Activated naive CD4-positive, alpha-beta T cell (primary cell): ENCODE measurements at places on chromosomes 7 and 10.
A peak's percentile ranks its signal among the peaks of the same experiment; 100 is the strongest.

- no peak for DNase-seq
Measured at GRCh38 chr10:97522937-97523336, 24.2 kb downstream of the UBTD1 start.

DNA sequence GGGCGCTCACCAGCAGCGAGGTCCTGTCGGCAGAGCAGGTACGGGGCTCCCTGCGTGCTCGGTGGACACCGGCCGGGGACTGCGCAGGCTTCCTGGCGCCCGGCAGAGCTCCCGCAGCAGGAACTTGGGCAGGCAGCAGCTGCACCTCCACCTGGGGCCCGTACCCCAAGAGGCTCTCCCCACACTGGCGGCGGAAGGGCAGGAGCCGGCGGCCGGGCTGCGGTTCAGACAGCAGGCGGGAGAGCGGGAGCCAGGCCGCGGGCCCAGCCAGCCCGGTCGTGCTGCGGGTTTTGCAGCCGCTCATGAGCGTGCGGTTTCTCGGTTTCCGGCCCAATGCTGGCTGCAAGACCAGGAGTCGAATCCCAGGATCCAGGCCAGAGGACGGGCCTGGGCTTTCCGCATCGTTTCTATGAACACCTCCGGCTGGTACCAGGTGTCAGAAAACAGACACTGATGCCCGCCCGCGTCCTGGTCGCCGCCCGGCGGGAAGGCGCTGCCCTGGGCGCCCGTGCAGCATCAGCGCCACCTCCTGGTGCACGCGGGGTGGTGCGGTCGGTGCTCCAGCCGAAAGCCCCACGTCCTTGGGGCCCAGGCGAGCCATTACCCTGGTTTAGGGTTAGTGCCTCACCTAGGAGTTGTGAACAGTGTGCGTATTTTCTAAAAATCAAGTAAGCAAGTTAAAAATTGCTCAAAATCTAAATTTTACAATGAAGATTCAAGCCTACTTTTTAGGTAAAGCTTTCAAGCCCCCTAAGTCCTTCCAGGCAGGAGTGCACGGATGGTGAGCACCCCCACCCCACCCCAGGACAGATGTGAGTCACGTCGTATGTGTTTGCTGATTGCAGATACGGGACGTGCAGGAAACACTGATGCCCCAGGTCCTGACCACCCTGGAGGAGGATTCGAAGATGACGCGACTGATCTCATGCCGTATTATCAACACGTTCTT is 47.4 kb upstream of the PRKAR1B start:
- DNase-seq, result peak; percentile 62

- DNase-seq, result no peak
Measured at GRCh38 chr10:95531994-95532399, 29.2 kb downstream of the SORBS1 start.

DNA sequence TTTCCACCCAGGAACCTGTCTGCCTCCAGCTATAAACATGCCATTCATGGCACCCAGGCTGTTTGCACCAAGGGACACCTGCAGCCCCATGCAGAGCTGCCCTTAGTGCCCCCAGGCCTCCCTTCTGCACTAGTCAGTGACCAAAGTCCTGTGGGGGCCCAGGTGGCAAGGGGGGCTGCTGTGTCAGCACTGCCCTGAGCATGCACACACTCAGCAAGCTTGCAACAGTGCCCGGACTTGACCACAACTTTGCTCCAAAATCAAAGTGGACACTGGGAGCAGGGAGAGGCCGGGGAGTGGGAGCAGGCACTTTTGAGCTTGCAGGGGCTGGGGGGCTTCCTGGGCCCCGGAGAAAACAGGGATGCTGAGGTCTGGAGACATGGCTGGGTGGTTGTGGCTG is 192.9 kb upstream of the MBL2 start:
- no peak for DNase-seq

DNA sequence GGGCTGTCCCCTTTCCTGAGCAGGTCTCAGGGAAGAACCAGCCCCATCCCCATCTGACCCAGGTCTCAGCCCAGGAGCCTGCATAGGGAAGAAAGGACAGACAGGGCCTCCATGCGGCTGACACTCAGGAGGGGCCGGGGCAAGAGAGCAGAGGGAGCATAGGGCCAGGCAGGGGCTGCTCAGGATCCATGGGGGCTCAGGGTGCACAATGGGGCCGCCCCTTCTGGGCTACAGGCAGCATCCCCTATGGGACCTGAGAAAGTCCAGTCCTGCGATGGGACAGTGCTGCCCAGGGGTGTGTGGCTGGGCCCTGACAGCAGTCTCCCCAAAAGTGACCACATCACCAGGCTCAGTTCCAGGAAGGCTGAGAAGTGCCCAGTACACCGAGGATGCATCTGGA is 32.7 kb upstream of the ZNF735 start:
- DNase-seq, result no peak

DNA sequence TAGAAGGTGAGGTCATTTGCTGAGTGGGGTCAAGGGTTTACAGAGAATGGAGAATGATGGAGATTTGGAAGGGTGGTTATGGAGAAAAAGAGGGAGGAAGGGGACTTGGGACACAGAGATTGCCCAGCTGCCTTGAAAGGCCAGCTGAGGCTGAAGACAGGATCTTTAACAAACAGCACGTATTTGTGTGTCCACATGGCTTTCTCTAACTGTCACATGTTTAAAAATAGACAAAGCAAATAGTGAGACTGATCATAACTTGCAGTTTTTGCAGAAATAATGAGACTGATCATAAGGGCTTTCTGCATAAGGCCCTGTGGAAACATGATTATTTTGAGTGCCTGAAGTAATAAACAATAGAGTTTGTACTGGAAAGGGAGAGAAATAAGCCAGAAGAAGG is 212.7 kb downstream of the HDAC9 start:
- DNase-seq, result no peak

DNA sequence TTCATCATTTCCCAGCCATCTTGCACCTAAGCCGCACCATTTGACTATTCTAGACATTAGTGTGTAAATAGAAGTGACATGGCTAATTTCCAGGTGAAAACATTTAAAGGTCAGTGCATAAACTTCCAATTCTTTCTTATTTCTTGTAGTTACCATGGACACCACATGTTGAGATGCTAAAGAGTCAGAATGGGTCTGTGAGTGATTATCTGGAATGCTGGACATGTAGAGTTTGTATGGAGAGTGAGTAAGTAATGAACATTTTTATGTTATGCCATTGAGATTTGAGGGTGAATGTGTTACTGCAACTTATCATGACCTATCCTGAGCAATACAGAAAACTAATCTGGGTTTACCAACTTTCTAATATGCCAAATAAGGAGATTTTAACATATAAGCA is 60.4 kb downstream of the MEOX2 start:
- DNase-seq, result no peak

GRCh38 chr10:69896606-69897231 is 95.0 kb downstream of the COL13A1 start:
- no peak for DNase-seq

GRCh38 chr7:70701477-70701876 is 430.5 kb upstream of the GALNT17 start:
- no peak for DNase-seq

GRCh38 chr7:142176901-142177300 is 65.4 kb downstream of the MGAM2 start:
- no peak for DNase-seq

DNA sequence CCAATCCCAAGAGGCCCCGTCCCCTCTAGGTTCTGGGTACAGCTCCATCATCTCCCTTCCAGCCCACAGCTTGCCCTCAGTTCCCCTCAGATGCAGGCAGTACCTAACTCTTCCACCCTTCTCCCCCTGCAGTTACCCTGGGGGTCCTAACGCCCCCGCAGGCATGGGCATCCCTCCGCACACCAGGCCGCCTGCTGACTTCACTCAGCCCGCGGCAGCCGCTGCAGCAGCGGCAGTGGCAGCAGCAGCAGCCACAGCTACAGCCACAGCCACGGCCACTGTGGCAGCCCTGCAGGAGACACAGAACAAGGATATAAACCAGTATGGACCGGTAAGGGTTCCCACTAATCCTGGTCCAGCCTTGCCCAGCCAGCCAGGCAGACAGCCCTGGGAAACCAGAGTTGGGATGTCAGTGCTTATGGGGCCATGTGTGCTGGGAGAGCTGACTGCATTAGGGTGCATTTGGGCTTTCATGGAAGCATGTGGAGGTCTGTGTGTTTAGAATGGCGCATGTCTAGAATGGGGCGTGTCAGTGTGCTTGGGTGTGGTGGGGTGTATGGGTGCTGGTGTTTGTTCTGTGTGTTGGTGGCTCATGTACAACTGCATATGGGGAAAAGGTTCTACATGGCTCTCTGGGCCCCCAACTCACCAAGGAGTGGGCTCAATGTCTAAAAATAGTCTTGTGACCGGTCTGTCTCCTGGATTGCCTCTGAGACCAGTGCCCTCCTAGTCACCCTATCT is 55.1 kb upstream of the PPIF start:
- DNase-seq, result no peak

GRCh38 chr10:32942081-32942480 is 15.9 kb downstream of the ITGB1 start:
- no peak for DNase-seq

GRCh38 chr10:7583626-7584025 is 83.1 kb downstream of the ITIH5 start:
- DNase-seq, result no peak

DNA sequence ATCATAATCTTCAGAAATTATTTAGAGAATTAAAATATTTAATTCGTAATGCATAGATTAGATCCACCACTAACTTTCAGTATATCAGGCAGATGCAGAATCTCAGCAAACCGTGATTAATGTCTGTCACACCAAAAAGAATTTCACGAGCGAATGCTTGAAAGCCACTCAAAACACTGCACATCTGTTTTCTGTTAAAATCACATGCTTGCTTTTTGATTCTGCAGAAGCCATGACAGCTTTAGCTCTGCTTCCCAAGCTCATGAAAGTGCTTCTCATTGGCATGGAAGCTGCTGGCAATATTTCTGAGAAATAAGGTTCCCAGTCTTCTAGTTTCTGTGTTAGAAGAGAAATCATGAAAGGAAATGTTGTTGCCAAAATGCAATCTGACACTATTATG is 837.8 kb upstream of the LRRN3 start:
- DNase-seq, result no peak

DNA sequence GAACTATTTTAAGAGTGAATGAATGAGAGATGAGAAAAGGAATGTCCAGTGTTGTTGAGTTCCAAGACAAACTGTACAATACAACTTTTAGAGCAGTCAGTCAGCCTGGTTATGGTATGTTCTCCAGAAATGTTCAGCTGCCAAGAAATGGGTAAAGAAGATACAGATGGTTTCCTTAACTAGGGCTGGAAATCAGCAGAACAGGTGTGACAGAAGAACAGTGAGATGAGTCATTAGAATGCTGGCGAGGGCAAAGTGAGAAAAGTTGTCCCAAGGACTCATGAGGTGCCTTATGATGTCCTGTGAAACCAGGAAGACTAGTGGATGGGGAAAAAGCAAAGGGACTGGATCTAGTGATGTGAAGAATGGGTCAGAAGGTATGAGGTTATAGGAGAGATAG is 20.8 kb upstream of the SEPTIN7 start:
- no peak for DNase-seq

GRCh38 chr10:86770412-86770960 is 14.1 kb downstream of the BMPR1A start:
- DNase-seq, result no peak

GRCh38 chr10:34587002-34587679 is 228.0 kb downstream of the PARD3 start:
- DNase-seq, result no peak

GRCh38 chr7:148398844-148399365 is 191.7 kb upstream of the C7orf33 start:
- DNase-seq, result no peak

GRCh38 chr10:70603449-70603801 is 884 bp upstream of the PRF1 start:
- DNase-seq, result no peak

DNA sequence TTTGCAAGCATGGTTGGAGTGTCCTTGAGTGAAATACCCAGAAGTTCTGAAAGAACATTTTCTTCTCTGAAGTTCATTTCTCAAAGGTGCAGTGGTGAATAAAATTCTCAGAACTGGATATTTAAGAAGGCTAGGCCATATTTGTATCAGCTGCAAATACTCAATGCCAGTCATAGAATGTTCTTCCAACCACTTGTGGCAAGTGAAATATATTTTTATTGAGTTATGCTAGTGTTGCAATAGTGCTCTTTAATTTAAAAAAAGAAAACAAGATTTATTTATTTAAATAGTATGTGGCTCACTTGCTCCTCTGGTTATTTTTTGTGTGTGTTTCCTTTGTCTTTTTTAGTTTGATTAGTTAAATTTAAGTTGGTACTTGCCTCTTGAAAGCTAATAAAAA is 64.5 kb downstream of the PALS2 start:
- no peak for DNase-seq

DNA sequence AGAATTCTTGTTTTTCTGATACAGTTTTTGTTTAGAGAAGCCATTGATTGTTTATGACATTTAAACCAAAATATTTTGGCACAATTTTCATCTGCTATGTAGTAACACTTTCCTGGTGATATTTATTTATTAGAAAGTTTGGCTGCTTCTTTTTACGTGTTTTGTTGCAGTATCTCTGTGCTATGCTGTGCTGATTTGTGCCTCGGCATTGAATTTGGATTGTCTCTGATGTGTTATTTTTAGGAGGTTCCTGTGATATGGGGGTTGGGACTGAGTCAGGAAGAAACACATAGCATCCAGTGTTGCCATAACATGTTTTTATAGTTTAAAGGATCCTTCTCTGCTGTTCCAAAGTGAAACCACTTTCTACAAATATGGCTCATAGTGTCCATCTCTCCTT is 1197.7 kb upstream of the LRRN3 start:
- DNase-seq, result no peak

DNA sequence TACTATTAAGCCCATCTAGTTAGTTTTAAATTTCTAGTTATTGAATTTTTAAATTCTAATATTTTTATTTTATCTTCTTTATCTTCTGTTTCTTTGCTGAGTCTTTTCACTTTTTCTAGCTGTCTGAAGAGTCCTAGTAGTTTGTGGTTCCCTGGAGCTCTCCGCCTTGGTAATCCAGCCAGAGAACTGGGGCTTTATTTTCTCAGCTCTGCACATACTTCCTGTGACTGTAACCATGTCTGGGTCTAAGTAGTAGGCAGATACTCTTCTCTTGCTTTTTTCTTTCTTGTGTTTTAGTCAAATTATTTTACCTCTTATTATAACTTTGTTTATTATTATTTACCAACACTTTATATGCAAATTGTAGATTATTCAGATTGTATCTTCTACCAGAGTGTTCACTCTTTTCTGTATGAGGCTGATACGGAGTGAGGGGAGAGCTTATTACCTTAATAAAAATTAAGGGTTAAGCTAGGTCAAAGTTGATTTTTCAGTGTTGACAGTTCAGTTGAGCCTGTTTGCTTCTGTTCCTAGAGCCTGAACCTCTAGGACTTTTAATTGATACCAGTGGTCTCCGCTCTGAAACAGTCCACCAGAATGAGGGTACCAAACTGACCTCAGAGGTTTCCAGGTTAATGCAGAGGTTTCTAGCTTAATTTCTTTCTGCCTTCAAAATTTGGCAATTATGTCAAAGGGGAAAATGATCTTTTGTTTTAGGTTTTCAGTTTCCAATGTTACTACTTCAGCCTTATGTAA is 155.4 kb downstream of the ADK start:
- no peak for DNase-seq
